ENCODE measurements at places on chromosomes 11 and 22.
A peak's percentile ranks its signal among the peaks of the same experiment; 100 is the strongest.

DNA sequence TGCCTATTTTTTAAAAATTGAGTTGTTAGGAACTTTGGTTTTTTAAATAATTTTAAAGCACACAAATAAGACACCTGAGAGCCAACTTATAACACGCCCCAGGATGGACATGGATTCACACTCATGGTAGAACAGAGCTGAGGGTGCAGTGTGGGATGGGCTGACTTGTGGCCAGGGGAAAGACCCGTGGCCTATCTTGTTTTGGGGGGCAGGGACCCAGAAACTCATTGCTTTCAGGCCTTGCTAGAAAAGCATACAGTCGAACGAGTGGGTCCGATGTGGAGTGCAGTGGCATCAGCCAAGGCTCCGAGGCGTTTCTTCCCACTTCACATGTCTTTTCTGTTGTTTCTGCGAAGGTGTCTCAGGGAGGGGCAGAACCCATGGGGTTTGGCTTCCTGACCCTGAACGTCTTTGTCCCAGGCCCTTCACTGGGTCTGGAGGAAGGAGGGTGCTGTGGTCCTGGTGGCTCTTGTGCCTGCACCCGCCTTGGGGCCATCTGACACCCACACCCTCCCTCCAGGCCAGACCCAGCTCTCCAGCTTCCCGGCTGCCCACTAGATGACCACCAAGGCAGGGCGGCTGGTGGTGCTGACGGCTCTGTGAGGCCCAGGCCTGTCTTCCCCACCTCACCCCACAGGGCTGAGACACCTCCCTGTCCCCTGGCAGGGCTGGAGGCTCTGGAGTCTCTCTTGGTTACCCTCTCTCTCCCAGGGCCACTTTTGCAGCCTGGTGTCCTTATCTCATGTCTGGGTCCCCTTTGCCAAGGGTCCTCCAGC lies 120.8 kb downstream of the KCNQ1 start:
- peaks cover 12% of the 10 kb centered on the region for H3K36me3 ChIP-seq
- no peak overlapping the region for H3K4me3 ChIP-seq
- H3K27ac ChIP-seq = no peak overlapping the region
- no peak for DNase-seq
- peaks cover 13% of the 10 kb centered on the region for H3K4me1 ChIP-seq
- no peaks in the 10 kb centered on the region for H3K27me3 ChIP-seq

- peak; percentile 3 for DNase-seq
- peak overlapping the region; percentile 94 for H3K4me3 ChIP-seq
These were observed 1.1 kb upstream of the SAMM50 start for GRCh38 chr22:43953988-43954785.

DNA sequence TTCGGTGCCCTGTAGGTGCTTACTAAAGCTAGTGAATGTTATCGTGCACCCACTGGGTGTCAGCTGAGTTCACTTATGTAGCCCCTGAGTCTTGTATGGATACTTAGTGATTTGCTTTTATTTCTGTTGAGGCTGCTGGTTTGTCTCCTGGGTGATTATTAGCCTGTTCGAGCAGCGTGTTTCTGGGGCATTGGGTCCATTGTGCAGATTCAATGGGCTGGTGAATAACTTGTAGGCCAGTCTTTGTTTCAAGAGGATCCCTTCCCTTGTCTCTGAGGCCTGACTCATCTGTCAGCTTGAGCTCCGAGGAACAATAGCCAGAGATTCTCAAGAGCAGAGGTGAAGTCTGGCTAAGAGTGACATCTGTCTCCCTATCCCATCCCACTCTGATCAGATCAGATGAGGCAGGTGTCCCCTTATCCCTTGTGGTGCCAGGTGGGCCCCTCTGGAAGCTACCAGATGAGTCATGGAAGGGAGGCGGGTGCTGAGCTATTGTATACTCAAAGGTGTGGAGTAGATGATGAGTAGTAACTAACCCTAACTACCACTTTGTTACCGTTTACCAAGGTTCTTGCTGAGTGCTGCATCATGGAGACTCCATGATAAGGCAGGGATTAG lies 3.7 kb downstream of the MIAT start:
- no peak overlapping the region for H3K4me3 ChIP-seq
- H3K36me3 ChIP-seq = no peaks in the 10 kb centered on the region

GRCh38 chr22:40008726-40009291 lies 14.1 kb downstream of the FAM83F start:
- no peak overlapping the region for H3K27ac ChIP-seq
- no peak overlapping the region for H3K4me3 ChIP-seq
- H3K27me3 ChIP-seq = peaks cover 17% of the 10 kb centered on the region
- no peak for DNase-seq
- no peaks in the 10 kb centered on the region for H3K36me3 ChIP-seq

DNA sequence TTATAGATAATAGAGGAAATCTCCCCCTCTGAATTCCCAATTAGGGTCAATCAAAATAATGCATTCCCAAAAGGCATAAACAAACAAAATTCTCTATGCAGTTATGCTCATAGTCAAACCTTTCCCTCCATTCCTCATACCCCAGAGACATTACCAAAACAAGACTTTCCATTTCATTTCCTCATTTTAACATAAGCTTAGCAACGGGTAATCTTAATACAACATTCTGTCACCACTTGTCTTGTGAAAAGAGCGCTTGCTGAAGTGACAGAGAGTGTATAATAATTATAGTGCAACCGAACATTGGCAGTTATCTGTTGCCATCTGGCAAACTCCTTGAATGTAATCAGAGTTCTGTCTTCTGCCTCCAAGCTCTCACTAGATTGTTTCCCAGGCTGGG lies 1.2 kb upstream of the SLN start:
- no peaks in the 10 kb centered on the region for H3K36me3 ChIP-seq
- no peak for DNase-seq
- no peaks in the 10 kb centered on the region for H3K27me3 ChIP-seq
- no peaks in the 10 kb centered on the region for H3K4me1 ChIP-seq
- H3K27ac ChIP-seq = no peak overlapping the region

- H3K27ac ChIP-seq = no peak overlapping the region
- no peak overlapping the region for H3K4me3 ChIP-seq
- no peaks in the 10 kb centered on the region for H3K27me3 ChIP-seq
- DNase-seq = no peak
- no peaks in the 10 kb centered on the region for H3K36me3 ChIP-seq
- H3K4me1 ChIP-seq = no peaks in the 10 kb centered on the region
These were observed 51.3 kb upstream of the HMGXB4 start for GRCh38 chr22:35205961-35206360.

GRCh38 chr11:10650630-10651029 lies 42.9 kb downstream of the IRAG1 start:
- no peaks in the 10 kb centered on the region for H3K36me3 ChIP-seq
- H3K4me3 ChIP-seq = no peak overlapping the region
- no peak overlapping the region for H3K27ac ChIP-seq
- H3K4me1 ChIP-seq = peaks cover 37% of the 10 kb centered on the region
- no peaks in the 10 kb centered on the region for H3K27me3 ChIP-seq

DNA sequence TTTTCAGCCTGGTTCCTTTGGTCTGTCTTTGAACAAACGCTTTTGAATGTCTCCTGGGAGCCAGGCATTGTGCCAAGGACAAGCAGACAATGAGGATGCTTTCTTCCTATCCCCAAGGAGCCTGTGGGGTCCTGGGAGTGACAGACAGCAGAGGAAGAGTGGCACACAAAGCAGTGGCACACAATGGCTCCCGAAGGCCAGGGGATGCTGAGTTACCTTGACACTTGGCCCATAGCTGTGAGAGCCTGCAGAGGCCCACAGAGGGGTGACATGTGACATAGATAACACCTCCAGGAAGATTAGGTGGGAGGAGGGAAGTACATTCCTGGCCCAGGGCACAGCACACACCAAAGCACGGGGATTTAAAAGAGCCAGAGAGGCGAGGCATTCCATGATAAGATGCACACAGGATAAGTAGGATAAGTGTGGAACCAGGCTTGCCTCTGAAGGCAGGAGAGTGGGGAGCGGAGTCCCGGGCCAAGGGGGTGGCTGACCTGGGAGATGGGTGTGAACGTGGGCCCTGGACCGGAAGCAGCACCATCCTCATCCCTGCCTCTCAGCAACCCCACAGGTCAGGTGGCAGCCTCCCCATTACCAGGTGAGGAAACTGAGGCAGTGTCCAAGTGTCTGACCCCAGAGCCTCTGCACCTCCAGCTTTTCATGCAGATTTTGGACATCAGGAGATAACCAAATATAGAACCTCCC lies 6.3 kb downstream of the UPB1 start:
- no peaks in the 10 kb centered on the region for H3K36me3 ChIP-seq
- no peaks in the 10 kb centered on the region for H3K27me3 ChIP-seq
- no peak for DNase-seq

GRCh38 chr22:26842103-26842502 lies 184.7 kb downstream of the MIAT start:
- H3K27ac ChIP-seq = no peak overlapping the region
- H3K4me1 ChIP-seq = peaks cover 6% of the 10 kb centered on the region
- H3K27me3 ChIP-seq = no peaks in the 10 kb centered on the region
- H3K4me3 ChIP-seq = no peak overlapping the region
- no peaks in the 10 kb centered on the region for H3K36me3 ChIP-seq
- no peak for DNase-seq

DNA sequence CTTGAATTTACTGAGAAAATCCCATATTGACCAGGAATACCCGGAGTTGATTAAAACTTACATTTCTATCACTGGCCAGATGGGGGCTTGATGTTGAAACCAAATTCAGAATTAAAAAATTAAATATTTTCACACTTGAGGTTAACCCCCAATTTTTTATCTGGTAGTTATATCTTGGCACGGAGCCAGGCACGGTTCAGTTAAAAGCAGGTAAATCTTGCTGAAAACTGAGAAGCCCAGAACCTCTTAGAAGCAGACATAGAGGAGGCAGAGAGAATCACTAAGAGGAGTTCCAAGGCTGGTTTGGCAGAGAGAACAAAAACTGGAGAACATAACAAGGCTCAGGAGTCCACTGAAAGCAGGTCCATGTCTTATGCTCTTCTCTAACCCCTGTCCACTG lies 77.7 kb downstream of the USP35 start:
- no peak for DNase-seq
- no peak overlapping the region for H3K4me3 ChIP-seq
- peaks cover 3% of the 10 kb centered on the region for H3K36me3 ChIP-seq
- peaks cover 3% of the 10 kb centered on the region for H3K4me1 ChIP-seq
- H3K27me3 ChIP-seq = no peaks in the 10 kb centered on the region

- H3K27ac ChIP-seq = peak overlapping the region; percentile 58
- H3K36me3 ChIP-seq = no peaks in the 10 kb centered on the region
- peaks cover 37% of the 10 kb centered on the region for H3K4me1 ChIP-seq
- H3K4me3 ChIP-seq = no peak overlapping the region
- DNase-seq = peak; percentile 41
These were observed 22.6 kb upstream of the SORL1 start for GRCh38 chr11:121429556-121429955.

- no peak for DNase-seq
- no peaks in the 10 kb centered on the region for H3K36me3 ChIP-seq
- no peak overlapping the region for H3K27ac ChIP-seq
These were observed 76.0 kb downstream of the UBASH3B start for GRCh38 chr11:122731500-122731913.

GRCh38 chr11:64665411-64665821 lies 57.6 kb downstream of the NRXN2 start:
- H3K27me3 ChIP-seq = no peaks in the 10 kb centered on the region
- peak; percentile 27 for DNase-seq
- peaks cover 39% of the 10 kb centered on the region for H3K4me1 ChIP-seq

DNA sequence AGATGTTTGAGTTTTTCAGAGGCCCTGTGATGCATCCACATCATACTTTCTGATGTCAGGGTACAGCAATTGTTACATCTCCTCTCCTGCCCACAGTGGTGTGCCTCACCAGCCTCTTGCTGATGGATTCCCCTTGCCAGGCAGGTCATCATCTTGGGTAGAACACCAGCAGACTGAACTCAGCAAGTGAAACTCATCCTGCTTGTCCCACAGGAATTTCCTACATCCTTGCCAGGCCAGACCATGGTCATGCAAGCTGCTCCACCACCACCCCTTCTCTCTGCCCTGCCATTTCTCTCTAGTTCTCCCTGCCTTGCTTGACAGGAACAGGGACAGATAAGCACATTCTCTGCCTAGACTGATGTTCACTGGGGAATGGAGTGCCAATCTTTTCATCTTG lies 85.9 kb downstream of the PAX6 start:
- no peak for DNase-seq
- no peaks in the 10 kb centered on the region for H3K4me1 ChIP-seq
- no peaks in the 10 kb centered on the region for H3K36me3 ChIP-seq
- H3K27me3 ChIP-seq = no peaks in the 10 kb centered on the region
- no peak overlapping the region for H3K27ac ChIP-seq

- no peaks in the 10 kb centered on the region for H3K27me3 ChIP-seq
- DNase-seq = no peak
- no peak overlapping the region for H3K27ac ChIP-seq
- H3K4me3 ChIP-seq = no peak overlapping the region
These were observed 79.4 kb downstream of the CEP164 start for GRCh38 chr11:117407016-117407415.

GRCh38 chr11:79362206-79362757 lies 78.5 kb downstream of the TENM4 start:
- H3K4me3 ChIP-seq = no peak overlapping the region
- no peak overlapping the region for H3K27ac ChIP-seq
- H3K36me3 ChIP-seq = no peaks in the 10 kb centered on the region
- no peaks in the 10 kb centered on the region for H3K4me1 ChIP-seq
- peaks cover 6% of the 10 kb centered on the region for H3K27me3 ChIP-seq

GRCh38 chr11:40099426-40100161 lies 1359.9 kb downstream of the LRRC4C start:
- peaks cover 9% of the 10 kb centered on the region for H3K4me1 ChIP-seq
- peak overlapping the region; percentile 71 for H3K27ac ChIP-seq
- no peaks in the 10 kb centered on the region for H3K36me3 ChIP-seq
- DNase-seq = no peak
- no peaks in the 10 kb centered on the region for H3K27me3 ChIP-seq

DNA sequence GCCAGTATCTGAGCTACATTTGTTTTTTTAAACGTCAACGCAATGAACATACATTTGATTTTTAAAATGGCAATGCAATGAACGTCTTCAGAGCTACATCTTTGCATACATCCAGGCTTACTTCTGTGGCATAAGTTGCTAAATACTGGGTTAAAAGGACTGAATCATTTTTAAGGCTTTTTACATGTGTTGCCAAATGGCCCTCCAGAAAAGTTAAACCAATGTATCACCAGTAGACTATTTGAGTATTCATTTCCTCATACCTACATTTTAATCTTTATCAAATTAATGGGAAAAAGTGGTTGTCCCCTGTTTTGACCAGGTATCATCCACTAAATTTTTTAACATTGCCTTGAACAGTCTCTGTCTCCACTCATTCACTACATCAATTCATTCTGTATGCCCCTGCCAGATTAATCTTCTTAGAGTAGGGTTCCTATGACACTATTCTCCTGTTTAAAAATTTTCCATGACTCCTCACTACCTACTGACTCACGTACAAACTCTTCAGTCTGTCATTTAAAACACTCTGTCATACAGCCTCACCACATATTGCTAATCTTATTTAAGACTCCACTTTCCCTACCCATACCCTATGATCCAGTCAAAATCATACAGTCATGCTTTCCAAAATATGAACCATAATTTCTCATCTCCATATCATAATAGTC lies 12.4 kb upstream of the PRRG4 start:
- no peaks in the 10 kb centered on the region for H3K36me3 ChIP-seq
- H3K4me3 ChIP-seq = no peak overlapping the region
- H3K27ac ChIP-seq = no peak overlapping the region
- H3K4me1 ChIP-seq = peaks cover 30% of the 10 kb centered on the region
- no peak for DNase-seq
- no peaks in the 10 kb centered on the region for H3K27me3 ChIP-seq

GRCh38 chr11:1153951-1154493 lies 3.7 kb upstream of the MUC5AC start:
- no peaks in the 10 kb centered on the region for H3K27me3 ChIP-seq
- no peak overlapping the region for H3K27ac ChIP-seq
- no peaks in the 10 kb centered on the region for H3K4me1 ChIP-seq
- no peak overlapping the region for H3K4me3 ChIP-seq
- H3K36me3 ChIP-seq = no peaks in the 10 kb centered on the region
- no peak for DNase-seq

- no peaks in the 10 kb centered on the region for H3K36me3 ChIP-seq
- H3K4me3 ChIP-seq = peak overlapping the region; percentile 96
- H3K27ac ChIP-seq = no peak overlapping the region
- DNase-seq = no peak
- peaks cover 9% of the 10 kb centered on the region for H3K4me1 ChIP-seq
These were observed 814 bp upstream of the CDON start for GRCh38 chr11:126063507-126063852.
